ENCODE measurements at places on chromosomes 6 and 20.

GRCh38 chr6:74549746-74550145 is 656.1 kb downstream of the COL12A1 start:
- DNase-seq = no peak

DNA sequence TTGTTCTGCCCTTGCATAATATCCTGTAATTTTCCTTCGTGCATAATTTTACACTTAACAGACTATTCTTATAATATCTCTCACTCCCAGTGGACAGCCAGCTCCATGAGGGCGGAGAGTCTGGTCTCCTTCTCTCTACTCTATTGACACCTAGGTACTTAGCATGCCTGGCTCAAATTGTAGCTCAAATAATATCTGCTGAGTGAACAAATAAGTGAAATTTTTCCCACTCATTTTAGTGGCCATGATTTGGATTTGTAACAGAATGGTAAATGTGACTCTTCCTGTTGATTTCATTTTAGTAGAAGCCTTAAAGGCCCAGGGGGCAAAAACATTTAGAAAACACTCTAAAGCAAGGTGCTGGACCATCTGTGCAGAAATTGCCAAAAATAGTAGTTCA is 7.8 kb upstream of the DOK5 start:
- no peak for DNase-seq

- DNase-seq = no peak
These were observed 45.2 kb upstream of the CST5 start for GRCh38 chr20:23924751-23925150.

DNA sequence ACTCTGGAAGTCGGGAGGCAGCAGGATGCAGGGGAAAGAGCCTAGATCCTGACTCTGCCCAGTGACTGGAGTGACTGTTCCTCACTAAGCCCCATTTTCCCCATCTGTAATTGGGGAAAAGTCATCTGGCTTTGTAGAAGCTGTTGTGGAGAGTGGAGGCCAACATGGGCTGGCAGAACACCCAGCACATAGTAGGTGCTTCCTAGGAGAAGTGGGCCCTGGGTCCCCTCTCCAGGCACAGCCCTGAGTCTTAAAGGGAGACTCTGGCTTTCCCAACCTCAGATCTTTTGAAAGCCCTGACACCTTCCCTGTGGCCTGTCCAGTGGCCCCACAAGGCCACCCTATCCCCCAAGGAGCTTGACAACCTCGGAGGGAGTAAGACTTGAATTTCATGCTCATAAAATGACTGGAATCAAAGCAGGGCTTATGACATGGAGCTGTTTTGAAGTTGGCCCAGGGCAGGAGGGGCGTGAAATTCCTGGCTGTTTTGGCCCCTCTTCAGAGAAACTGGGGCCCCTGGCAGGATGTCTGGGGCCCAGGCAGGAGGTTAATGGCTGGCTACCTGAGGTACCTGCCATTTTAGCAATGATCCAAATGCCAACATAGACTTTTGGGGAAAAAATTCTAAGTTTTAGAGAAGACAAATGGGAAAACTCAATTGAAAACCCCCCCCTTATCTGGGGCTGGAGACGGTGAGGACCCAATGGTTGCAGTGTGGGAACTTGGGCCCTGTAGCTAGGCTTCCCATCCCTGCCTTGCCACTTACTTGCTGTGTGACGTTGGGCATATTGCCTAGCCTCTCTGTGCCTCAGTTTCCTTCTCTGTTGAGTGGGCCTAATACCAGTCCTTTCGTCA is 51.6 kb downstream of the UBE2V1 start:
- no peak for DNase-seq

GRCh38 chr6:125524356-125524755 is 222.6 kb upstream of the HDDC2 start:
- DNase-seq = no peak

GRCh38 chr6:90578894-90579549 is 7.8 kb downstream of the MAP3K7 start:
- no peak for DNase-seq

GRCh38 chr20:3685341-3685740 is 3.5 kb upstream of the ADAM33 start:
- DNase-seq = no peak

- DNase-seq = no peak
These were observed 116.6 kb upstream of the PROKR2 start for GRCh38 chr20:5433352-5433751.

DNA sequence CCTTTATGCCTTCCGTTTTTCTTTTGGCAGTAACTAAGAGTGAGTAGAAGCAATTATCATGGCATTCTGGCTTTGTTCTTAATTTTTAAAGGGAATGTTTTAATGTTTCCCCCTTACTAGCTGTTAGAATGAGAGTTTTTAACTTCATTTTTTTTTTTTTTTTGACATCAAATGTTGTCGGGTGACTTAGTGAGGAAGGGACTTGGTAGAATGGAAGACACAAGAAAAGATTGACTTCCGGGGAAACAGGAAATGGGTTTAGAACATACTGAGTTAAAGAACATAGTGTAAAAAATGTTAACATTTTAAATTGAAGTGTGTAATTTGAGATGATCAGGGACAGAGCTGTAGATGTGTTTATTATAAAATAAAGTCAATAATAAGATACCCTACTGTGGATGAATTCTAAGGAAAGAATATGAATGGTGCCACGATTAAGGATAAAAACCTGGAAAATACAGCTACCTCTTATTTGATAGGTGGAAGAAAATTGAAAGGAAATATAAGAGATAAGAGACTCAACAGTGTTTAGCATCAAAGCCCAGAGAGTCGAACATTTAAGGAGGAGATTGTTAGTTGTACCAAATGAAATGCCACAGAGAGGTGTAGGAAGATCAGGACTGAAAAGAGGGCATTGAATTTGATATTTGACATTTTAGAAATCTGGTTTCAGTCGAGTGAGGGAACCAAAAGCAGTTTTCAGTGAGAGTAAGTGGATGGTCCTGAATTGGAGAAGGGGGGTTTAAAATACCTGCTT is 9.4 kb downstream of the HSF2 start:
- DNase-seq = no peak

DNA sequence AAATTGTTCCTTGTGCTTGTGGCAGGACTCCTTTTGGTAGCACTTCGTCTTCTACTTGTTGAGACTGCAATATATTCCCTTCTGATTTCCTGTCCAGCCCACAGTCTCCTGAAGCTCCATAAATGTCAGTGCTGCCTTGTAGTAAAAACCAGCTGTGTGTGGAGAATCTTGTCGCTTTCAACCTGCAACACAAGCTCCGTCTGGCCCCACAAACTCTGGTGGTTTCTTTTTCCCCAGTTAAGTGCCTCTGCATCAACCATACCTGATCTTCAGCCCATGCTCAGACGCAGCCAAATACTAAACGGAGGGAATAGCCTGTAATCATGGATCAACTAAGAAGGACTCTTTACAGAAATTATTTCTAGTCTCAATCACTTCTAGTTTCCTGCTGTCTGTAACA is 1133.3 kb upstream of the ADGRB3 start:
- no peak for DNase-seq

- DNase-seq = no peak
These were observed 179.2 kb downstream of the PHACTR1 start for GRCh38 chr6:12895721-12896120.

DNA sequence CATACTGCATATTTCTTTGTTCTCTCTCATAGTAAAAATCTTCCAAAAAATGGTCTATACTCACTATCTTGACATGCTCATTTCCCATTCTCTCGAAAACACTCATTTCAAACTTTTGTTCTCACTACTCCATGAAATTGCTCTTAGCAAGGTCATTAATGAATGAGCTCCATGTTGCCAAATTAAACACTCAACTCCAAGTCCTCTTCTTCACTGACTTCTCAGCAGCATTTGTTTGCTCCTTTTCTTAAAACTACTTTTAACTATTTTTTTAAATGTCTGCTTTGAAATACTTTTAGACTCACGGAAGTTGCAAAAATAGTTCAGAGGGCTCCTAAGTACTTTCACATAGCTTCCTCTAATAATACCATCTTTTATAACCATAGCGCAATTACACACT is 274.0 kb upstream of the PREP start:
- no peak for DNase-seq

DNA sequence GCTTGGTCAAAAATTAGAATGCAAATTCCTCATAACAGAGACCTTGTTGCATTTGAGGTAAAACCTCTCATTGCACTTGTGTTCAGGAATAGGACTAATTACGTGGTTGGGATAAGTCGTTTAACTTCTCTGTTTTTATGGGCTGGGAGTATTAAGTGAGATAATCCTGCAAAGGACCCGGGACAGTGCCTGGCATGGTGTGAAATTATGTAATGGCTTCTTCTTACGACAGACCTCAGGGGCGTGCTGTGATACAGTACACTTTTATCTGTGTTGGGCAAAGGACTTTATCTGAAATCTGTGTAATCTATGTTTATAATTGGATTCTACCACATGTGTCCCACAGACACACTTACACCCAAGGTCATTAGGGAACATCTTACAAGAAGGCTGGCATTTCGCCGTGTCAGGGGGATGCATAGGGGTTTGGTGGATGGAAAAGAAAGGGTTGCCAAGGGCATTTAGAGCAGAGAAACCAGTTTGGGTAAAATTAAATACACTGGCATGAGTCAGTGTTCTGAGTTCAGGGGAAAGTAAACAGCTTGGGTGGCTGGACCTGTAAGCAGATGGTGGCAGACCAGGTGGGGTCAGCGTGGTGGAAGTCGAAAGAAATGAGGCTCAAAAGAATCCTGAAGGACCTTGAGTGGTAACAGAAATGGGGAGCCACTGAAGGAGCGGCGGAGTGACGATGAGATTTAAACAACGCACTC is 17.2 kb upstream of the RTF2 start:
- DNase-seq = no peak

- DNase-seq = no peak
These were observed 140.3 kb downstream of the FLRT3 start for GRCh38 chr20:14197097-14197496.

DNA sequence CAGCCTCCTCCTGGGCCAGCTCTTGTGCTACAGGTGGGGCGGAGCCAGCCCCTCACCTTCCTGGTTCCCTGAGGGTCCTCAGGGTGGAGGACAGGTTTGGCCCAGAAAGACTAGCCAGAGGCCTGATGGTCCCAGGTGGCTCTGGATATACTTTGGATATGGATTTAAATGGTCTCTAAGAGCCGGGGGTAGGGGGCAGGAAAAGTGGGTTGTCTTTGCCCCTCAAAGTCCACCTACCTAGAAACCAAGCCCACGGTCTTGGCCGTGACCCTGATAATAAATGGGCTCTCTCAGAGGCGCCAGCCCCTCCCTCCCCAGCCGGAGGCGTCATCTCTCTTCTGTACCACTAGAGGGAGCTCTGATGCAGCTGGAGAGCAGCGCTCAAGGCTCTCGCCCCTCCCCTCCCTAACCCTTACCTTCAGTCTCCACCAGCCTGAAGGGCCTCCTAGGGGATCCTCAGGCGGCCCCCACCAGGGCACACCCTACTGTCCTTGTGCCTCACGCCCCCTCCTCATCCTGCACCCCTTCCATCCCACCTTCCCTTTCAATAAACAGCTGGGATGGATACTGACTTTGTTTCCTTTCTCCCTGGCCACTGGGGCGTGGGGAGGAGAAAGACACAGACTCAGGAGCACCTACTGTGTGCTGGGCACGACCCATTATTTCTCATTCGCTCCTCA is 7.5 kb downstream of the NRSN2 start:
- DNase-seq = peak; percentile 62

- DNase-seq = no peak
These were observed 129.5 kb upstream of the PTPN1 start for GRCh38 chr20:50380697-50381040.

DNA sequence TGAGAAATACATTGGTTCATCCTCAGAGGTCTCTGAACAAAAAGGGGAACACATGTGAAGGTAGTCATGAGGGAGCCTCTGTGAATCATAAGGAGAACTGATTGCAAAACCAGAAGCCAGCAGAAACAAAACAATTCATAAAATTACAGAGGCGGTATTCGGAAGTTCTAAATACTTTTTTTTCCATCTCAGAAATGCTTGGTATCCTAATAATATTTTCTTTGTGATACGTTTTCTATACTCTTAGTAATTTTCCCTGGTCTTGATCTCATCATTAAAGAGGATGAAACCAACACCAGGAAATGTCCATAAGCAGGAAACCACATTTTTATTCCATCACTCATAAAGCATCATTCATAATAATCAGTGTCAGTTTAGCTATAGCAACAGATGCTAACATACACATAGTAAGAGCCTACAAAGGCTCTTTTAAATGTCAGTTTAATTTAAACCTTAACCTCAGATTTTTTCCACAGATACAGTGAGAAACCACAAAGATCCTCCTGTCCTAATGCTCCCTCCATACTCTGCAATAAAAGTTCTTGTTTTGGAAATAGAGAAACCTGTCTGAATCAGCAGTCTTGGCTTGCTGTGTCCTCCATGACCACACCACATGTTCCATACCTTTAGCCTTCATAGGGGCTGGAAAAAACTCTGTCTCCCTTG is 29.2 kb downstream of the SGK1 start:
- DNase-seq = no peak

DNA sequence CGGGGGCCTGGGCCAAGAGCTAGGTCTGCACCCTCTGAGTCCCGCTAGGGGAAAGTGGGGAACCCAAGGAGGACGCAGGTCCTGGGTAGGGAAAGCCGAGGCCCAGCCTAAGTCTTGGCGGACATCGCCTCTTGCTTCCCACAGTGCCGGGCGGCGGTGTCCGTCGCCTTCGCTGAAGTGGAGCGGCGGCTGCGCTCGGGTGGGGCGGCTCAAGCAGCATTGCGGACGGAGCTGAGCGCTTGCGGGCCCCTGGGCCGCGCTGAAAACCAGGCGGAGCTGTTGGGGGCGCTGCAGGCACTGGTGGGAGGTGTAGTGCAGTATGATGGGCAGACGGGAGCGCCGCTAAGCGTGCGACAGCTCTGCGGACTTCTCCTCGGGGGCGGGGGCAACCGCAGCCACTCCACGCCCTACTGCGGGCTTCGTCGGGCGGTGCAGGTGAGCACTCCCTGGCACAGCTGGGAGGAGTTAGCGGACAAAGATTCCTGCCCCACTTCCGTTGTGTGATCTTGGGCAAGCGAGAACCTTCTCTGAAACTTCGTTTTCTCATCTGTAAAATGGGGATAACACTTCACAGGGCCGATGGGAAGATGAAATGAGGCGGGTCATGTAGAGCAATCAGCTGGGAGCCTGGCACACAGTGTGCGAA is 4.2 kb downstream of the PRSS16 start:
- no peak for DNase-seq

- no peak for DNase-seq
These were observed 106.8 kb upstream of the ARMC2 start for GRCh38 chr6:108741331-108741989.

GRCh38 chr20:36367370-36367745 is 61.2 kb downstream of the DLGAP4 start:
- DNase-seq = no peak

- DNase-seq = no peak
These were observed 973 bp upstream of the BRD2 start for GRCh38 chr6:32967151-32968091.
